Left ventricle myocardium superior (tissue), 1 donor: ENCODE measurements at places on chromosomes 2 and 18.

GRCh38 chr2:109299536-109299935 lies 170.5 kb downstream of the SH3RF3 start:
- DNase-seq: no peak

- no peak for DNase-seq
Measured at GRCh38 chr2:125085904-125086303, 1060.8 kb downstream of the CNTNAP5 start.

- no peak for DNase-seq
Measured at GRCh38 chr18:79615586-79615985, 64.0 kb upstream of the CTDP1 start.

- no peak for DNase-seq
Measured at GRCh38 chr2:18602298-18602697, 12.9 kb upstream of the NT5C1B start.

- peak; percentile 62 for DNase-seq
Measured at GRCh38 chr2:27016801-27017325, 15.9 kb upstream of the TMEM214 start.

GRCh38 chr2:237073552-237073951 lies 12.1 kb upstream of the COPS8 start:
- DNase-seq: no peak

DNA sequence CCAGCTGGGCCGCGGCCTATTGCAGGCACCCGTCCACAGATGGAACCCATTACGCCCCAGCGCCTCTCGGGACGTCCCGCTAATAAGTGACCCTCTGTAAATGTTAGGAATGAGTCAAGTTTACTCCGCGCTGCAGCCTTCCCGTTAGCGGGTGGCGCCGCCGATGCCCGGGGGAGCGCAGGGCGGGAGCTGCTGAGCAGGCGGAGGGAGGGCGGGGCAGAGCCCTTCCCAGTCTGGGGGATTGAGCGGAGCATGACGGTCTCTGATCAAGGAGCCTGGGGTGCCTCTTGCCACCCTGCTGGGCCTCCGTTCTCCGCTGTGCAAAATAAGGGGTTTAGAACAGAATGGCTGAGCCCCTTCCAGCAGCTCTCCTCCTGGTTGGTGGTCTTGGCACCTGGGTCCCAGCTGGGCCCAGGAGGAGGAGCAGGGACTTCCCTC lies 10.5 kb downstream of the CROCC2 start:
- peak; percentile 78 for DNase-seq

- no peak for DNase-seq
Measured at GRCh38 chr2:180823546-180824141, 156.8 kb upstream of the UBE2E3 start.

GRCh38 chr2:205077159-205077558 lies 531.9 kb downstream of the PARD3B start:
- no peak for DNase-seq

GRCh38 chr18:6558446-6559156 lies 143.9 kb upstream of the L3MBTL4 start:
- no peak for DNase-seq

GRCh38 chr2:234425639-234426603 lies 71.0 kb downstream of the ARL4C start:
- peak; percentile 38 for DNase-seq

DNA sequence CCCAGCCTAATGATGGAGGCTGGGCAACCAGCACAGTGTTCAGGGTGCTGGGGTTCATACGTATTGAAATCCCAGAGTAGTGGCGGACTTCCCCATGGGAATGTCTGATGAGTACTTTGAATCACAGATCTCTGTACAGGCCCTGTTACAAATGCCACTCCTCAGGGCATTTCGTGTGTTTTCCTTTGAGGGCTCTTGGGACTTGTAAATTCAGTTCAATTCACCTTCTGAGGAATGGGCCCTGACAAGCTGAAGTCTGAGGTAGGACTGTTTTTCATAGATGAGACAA lies 288 bp upstream of the RDH14 start:
- no peak for DNase-seq

DNA sequence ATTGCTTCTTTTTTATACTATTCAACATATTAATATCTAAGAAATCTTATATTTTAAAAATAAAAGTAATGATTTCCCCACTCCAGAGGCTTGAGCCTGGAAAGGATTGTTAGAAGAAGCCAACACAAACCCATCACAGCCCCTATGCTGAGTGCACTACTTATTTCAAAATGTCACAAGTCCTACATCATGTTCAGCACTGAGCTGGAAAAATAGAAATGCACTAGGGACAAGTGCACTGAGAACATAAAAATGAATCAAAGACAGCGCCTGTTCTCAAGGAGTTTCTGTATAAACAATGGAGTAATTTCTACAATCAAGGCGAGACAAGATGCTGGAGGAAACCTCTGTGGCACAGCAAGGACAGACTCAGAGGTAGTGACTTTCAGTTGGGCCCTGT lies 155.0 kb downstream of the TXNL1 start:
- no peak for DNase-seq

DNA sequence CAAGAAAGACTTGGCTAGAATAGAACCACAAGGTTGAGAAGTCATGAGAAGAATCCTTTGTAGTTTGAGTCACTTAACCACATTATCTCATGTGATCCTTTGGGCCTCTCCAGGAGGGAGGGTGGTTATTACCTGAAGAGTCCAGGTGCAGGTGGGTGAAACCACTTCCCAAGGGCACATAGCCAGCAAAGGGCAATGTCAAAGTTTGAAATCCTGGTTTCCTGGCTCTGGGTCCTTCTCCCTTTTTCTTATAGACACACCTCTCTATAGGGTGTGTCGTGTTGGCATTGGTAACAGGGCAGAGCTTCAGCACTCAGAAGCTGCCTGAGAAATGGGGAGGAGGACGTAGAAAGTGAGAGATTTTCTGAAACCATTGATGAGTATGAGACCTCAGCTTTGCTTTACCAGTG lies 137.9 kb downstream of the MGAT5 start:
- DNase-seq: no peak

DNA sequence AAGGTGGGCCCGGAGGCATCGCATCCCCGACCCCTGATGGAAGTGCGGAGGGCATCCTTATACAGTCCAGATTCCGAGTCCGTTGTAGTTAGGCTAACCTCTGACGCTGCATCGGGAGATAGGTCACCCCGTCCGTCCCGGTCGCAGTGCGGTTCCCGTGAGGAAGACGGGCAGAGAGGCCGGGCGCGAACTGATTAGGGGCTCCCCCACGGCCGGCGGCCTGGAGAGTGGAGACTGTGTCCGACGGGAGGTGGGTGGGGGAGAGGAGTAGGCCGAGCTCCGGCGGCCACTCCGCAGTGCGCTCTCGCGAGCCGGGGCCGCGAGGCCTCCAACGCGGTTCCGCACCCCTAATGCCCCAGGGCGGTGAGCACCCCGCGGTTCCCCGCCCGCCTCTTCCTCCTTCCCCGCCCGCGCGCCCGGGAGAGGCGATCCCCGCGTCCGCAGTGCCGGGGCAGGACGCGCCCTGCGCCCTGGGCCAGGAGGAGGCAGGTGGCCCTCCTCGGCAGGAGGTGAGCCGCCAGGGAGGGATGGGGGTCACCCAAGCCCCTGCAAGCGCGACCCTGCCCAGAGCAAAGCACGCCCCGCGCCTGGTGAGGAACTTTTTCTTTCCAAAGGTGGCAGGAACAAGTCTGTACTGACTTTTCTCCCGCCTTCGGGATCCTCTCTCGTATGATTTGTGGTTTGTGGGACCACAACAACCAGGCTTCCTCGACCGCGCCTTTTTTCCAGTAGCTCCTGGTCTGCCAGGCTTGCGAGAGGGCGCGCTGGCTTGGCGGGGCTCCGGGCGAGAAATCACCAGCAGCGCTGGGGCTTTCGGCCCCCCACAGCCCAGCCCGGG lies 1.4 kb upstream of the SP5 start:
- no peak for DNase-seq

- no peak for DNase-seq
Measured at GRCh38 chr2:231486851-231487596, 22.7 kb upstream of the NCL start.

- peak; percentile 49 for DNase-seq
Measured at GRCh38 chr2:143936848-143937722, 582.8 kb downstream of the ZEB2 start.

DNA sequence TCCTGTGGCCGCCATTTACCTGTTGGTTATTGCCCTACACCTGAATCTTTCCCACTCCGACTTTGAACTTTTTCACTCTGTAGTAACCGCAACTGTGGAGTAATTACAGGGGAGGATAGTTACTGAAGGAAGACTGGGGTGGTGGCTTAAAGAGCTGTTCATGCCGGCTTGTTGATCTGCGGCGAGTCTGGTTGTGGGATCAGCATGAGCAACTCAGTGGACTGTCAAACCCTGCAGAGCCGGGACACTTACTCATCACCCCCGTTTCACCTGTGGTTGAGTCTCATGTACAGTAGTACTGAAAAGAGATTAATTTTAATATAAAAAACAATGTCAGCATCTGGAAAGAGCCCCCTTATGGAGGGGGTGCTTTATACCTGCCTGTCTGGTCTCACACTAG lies 2.1 kb downstream of the ASB1 start:
- DNase-seq: no peak

DNA sequence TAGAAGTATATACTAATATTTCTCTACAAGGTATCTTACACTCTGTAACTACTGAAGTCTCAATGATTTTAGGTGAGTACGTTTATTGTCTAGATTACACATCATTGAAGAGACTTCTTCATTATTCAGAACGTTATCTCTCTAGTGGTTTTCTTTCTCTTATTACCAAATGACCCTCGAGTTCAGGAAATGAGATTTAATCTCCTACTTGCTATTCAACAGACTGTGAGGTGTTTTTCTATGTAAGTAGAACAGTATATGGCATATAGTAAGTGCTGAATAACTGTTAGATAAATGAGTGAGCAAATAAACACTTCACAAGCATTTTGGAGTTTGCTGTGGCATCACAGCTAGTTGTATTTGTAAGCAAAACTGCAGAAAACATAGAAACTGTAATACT lies 947.2 kb upstream of the SLC39A10 start:
- no peak for DNase-seq

DNA sequence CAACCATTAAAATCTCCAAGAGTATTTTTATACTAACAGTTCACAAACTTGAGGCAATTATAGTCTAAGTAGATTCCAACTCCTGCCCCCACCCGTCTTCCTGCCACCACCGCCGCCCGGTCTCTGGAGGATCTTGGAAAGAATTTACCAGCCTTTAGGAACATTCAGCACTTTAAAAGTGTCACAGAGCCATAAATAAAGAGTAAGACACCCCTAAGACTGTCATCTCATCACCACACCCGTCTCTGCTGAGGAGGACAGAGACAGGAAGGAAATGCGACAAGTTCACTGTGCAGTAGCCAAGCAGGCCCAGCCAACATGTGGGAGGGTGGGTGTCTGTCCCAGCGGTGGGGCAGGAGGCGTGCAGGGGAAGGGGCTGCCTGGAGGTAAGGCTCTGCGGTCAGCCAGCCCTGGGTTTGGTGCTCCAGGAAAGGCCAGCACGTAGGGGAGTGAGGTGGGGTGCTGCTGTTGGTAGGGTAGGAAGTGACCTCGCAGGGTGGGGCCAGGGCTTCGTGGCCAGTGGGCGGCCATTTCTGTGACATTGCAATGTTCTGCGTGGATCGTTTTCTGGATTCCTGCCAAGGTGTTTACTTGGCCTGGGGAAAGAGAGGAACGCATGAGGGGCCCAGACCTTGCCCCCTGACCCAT lies 111.6 kb downstream of the FAM210A start:
- peak; percentile 52 for DNase-seq

DNA sequence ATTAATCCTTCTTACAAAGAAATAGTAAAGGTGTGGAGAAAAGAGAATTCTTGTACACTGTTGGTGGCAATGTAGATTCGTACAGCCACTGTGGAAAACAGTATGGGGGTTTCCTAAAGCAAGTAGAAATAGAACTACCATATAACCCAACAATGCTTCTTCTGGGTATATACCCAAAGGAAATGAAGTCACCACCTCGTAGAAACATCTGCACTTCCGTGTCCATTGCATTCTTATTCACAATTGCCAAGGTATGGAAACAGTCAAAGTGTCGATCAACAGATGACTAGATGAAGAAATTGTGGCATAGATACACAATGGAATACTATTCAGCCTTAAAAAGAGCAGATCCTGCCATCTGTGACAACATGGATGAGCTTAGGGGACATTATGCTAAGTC lies 93.4 kb upstream of the TGIF1 start:
- DNase-seq: no peak

DNA sequence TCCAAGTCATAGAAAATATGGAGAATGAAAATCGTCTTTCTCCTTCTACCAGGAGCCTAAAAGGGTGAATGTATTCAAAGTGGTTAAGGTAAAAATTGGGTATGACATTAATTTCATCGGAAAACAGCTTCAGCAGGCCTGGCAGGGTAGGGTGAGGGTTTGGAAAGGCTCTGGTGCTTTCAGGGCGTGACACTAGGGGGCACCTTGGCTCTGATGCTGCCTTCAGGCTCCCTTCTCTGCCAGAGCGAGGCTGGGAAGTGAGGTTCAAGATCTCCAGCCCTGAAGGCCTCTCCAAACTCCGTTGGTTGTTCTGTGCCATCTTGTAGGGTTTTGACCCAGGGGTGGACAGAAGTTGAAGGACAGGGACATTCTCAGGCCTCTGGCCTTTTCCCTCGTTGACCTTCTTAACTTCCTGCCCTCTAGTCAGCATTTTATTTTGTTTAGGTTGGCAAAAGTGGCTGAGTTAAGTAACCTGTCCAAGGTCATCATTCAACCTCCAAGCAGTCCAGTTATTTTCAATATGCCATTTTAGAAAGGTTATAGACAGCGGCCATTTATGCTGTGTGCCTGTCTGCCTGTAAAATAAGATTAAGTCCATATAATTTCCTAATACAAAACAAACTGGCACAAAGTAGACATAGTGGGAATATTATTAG lies 40.3 kb downstream of the EML6 start:
- DNase-seq: no peak

DNA sequence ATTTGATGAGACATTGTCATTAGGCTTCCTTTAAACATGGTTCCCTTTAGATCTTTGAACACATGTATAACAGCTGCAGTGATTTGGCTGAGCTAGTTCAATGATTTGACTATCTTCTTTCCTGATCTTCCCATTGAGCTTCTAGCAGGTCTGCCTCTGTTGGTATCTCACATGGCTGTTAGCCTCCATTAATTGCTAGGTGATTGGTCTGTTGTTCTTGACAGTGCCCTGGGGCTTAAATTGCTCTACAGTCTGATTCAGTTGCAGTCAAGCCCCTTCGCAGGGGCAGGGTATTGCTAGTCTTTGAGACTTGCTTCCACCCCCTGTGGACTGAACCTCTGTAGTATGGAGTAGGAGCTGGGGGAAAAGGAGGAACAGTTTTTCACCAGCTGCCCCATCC lies 24.1 kb downstream of the SKA1 start:
- DNase-seq: no peak

- no peak for DNase-seq
Measured at GRCh38 chr18:77111449-77111848, 21.1 kb downstream of the MBP start.

DNA sequence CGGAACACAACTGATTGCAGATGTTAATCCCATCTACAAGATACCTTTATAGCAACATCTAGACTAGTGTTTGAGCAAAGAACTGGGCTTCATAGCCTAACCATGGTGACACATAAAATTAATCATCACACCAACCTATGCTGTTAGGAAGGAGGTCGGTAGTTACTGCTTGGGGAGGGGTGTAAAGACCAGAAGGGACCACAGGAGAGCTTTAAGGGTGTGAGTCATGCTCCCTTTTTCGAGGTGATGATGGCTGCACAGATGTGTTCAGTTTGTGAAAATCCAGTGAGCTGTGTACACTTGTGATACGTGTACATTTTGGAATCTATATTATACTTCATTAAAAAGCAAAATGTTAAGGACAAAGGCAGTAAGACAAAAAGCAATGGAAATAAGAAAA lies 4.6 kb upstream of the SEH1L start:
- DNase-seq: no peak
